ENCODE measurements at places on chromosomes 2 and 18.

GRCh38 chr18:8423051-8423557 lies 186.1 kb upstream of the RAB12 start:
- DNase-seq = no peak

GRCh38 chr18:74849301-74849700 lies 251.6 kb downstream of the ZNF407 start:
- DNase-seq = no peak

DNA sequence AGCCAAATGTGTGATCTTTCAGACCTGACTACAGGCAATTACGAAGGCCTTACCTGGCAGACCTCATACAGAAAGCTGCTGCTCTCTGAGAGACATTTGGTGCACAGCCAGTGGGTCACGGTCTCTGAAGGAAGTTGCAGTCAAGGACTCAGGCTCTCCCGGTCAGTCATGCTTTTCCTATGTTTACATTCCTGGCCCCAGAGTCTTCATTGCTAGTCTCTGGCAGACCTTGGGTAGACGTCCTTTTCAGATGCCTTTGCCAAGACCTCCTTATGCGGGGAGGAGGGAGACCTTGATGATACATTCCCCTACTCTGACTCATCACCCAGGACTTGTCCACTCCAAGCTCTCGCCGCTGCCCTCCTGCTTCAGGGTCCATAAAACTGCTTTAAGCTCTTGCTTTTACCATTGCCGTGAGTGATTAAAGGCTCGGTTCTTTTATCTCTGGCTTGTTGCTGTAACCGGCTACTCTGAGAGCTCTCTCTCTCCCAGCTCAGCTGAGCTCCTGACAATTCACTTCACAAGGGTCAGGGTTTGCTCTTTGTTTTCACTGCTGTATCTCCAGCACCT lies 62.0 kb upstream of the SLC35F5 start:
- DNase-seq = no peak

GRCh38 chr2:62074233-62074632 lies 121.7 kb upstream of the B3GNT2 start:
- no peak for DNase-seq

GRCh38 chr2:55781542-55781941 lies 87.9 kb upstream of the PNPT1 start:
- DNase-seq = no peak

DNA sequence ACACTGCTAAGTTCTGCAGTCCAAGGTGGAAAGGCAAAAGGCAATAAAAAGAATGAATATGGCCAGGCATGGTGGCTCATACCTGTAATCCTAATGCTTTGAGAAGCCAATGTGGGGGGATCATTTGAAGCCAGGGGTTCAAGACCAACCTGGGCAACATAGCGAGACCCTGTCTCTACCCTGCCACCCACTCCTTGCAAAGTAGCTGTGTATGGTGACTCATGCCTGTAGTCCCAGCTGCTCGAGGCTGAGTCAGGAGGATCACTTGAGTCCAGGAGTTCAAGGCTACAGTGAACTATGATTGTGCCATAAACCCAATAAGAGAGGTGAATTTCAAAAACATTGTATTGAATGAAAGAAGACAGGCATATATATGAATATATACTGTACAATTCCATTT lies 2.4 kb downstream of the MYL12B start:
- DNase-seq = no peak

DNA sequence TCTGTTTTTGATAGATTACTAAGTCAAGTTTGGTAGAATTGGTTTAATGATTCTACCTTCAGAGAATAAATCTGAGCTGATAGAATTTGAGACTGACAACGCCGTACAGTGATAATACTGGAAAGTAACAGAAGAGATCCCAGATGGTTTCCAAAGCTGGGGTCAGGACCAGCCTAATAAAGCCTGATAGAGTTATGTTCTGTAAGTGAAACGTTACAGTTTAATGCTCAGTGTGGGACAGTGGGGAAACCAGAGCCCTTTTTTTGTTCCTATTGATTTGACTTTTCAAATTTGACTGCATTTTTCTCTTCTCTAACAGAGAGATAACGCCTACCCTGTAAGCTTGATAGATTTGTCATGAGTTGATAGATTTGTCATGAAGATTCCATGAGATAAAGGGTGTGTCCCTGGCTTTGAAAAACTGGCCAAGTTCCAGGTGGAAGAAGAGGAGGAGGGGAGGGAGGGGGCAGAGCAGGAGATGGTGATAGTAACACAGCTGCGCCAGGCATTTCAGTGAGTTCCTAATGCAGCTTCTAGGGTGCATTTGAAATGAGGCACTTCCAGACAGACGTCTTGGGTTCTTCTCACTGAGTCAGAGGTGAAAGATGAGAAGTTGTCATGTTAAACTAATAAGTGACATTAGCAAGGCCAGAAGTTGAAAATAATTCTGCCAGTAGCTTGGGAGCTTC lies 65.1 kb downstream of the CERS6 start:
- DNase-seq = no peak

DNA sequence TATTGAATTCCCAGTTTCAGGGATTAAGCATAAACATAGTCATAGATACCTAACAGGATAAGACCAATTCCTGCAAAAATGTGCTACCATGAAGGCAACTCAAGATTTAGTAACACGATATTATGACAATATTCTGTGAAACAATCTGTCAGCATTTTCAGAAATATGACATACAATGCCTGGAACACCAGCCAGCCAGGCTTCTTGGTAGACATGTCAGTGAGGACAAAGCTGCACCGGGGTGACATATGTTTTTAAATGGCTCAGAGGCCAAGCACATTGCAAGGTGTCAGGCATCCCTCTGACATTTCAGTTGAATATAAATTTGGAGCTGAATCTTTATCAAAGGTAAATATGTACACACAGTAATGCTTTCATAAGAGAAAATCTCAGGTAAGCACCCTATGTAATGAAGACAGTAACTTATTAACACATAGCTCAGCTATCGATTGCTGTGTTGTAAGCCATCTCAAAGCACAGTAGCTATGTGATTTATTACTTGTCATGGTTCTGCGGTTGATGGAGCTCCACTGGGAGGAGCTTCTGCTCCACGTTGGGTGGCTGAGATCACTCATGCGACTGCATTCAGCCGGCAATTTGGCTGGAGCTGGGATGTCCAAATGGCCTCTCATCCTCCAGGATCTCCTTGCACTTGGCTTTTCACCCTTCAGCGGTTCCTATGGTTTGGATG lies 31.9 kb upstream of the EML6 start:
- DNase-seq = no peak

DNA sequence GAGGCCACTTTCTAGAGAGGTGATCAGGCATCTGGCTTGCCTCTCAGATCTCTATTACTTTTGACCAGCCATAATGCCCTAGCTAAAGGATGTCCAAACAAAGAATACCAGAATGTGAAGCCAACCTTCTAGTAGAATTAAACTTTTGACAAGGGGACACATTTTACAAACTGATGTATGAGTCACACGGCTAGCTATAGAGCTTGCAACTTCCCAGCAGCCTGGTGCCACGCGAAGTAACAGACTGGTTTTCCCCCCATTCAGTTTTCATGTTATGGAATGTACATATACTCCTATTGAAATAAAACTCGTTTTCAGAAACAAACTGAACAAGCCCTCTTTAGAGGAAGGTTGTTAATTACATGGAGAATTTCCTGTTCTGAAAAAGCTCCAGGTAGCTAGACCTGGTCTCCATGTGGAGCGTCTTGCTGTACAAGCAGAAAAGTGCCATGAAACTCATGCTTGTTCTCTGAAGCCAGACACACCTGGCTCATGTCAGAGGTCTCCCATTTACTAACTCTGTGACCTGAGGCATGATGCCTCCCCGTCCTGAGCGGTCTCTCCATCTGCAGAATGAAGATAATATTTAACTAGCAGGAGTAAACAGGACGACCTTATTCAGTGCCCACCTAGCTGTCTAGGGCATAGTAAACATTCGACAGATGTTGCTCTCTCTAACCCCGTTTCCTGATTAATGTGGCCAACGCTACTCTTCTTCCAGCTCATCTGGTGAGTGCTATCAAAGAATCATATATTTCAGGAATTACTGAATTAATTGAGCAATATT lies 81.5 kb upstream of the MAP3K20 start:
- DNase-seq = no peak

DNA sequence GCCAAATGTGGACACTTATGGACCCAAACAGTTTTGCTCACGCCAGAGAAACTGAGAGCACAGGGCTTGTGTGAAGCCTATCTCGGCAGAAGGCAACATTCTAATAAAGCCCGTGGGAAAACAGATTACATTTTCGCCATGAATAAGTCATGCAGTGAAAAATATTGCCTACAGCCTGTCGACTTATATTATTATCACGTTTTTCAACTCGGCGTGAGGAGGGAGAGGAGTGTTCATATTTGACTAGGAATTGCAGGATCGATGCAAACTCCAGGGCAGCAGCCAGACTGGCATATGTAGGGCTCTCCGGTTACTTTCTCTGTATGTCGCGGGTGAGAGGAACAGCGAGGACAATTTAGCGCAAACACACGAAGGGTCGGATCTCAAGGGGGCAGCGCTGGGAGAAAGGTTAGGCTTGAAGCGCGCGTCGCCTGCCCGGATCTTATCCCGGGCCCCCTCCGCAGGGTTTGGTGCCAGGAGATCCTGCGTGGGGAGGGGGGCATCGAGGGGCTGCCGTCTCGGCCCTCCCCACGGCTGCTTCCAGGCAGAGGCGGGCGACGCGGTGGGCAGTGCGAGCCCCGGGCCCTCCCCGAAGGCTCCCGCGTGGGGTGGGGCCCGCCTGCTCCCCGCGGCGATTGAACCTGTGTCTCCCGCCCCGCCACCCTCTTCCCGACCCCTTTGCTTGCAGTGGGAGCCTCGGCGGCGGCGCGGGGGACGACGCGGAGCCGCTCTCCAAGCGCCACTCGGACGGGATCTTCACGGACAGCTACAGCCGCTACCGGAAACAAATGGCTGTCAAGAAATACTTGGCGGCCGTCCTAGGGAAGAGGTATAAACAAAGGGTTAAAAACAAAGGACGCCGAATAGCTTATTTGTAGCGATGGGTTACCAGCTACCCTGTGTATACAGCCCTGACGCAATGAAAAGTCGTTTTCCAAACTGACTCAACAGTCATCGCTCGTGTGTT lies 4.4 kb downstream of the ADCYAP1 start:
- DNase-seq = no peak

GRCh38 chr18:69002233-69002632 lies 204.4 kb downstream of the CCDC102B start:
- no peak for DNase-seq

DNA sequence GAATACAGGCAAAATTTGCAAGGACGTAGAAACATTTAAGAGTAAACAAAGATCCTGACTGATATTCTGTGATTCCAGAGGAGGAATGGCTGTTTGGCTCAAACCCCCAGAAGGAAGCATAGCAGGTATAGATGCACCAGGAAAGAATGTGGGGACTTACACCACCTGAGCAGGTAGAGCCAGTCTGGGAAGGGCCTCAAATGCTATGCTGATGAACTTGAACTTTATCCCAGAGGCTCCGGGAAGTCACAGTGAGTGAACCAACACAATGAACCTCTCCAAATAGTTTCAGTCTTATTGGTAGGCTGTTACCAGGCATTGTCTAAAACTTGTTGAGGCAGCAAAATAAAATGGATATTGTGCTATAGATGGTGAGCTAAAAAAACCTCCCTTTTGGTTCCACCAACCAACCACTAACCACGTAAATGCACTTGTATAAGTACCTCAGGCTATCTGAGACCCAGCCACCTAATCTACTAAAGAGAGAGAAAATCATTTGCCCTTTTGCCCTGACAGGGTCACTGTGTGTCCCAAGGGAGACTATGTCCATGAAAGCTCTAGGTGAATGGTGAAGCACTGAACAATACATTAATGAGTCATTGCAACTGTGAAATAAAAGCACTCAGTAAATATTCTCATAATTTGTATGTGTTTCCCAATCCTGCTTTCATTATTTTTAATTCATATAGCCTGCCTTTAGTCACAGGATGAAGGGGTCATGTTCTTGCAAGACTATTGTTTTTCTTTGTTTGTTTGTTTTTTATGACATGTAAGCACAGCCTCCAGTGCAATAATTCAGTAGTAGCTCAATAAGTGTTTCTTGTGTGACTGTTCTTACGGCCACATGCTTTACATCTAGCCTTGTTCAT lies 911.6 kb downstream of the EPHA4 start:
- no peak for DNase-seq

DNA sequence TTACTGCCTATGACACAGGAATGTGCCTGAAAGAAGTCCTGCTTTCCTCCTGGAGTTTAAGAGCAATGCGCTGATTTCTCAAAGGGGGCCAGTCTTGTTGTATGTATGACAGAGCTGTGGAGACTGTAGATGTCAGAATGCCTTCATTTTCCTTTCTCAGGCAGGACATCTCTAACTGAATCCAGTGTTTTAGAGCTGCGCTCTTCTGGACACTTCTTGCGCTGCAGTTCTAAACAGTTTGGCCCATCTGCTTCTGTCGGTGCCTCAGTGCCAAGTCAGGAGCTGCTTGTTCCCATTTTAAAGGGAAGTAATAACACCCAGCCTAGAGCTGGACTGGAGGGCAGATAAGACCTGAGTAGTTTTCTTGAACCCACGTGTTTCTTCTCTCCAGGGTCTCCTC lies 91.4 kb downstream of the ESCO1 start:
- DNase-seq = no peak

Data from activated naive CD8-positive, alpha-beta T cell treated with anti-CD3 and anti-CD28 coated beads, Interleukin-2, amount 50 U/mL, for 16 hours (primary cell).